ENCODE measurements at places on chromosomes 3 and 15.

DNA sequence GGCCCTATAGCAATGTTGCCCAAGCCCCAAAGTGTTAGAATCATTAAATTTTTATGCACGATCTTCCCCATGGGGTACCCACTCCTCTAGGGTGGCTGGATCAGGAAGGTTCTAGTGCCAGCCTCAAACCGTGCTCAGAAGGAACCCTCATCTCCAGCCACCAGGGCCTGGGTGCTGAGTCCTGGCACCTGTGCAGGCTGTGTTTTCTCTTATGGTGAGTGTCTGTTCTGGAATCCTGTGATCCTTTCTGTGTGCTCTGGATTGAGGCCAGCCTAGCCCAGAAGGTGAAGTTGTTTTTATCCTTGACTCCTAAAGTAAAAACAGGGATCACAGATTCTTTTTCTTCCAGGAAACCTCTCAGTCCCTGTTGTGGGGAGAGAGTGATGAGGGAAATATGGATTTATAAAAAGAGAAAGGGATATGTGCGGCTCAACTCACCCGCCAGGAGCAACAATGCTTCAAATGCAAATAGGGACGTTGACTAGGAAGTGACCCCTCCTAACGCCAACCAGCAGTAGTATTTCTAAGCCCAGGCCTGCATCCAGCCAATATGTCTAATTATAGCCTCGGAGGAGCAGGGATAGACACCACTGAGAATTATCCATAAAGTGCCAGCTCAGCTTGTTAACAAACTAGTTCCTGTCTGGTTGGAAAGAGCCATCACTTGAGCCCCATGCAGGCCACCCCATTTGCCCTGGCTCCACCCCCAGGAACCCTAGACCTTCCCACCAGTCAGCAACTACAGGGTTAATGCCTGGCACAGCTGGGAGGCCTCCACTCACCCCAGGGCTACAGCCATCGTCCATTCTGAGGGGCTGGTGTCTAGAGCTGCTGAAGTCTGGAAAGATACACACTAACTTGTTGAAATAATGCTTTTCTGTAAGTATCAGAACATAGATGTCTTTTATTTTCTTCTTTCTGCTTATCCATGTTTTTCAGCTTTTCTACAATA, 513.5 kb upstream of the PROK2 start:
- DNase-seq, result no peak

- no peak for DNase-seq
Observed at GRCh38 chr3:126441256-126441880, 34.3 kb downstream of the ZXDC start.

GRCh38 chr15:56205061-56205876, 38.4 kb downstream of the RFX7 start:
- DNase-seq, result no peak

- DNase-seq, result no peak
Observed at GRCh38 chr3:110419096-110419495, 652.5 kb upstream of the NECTIN3 start.

DNA sequence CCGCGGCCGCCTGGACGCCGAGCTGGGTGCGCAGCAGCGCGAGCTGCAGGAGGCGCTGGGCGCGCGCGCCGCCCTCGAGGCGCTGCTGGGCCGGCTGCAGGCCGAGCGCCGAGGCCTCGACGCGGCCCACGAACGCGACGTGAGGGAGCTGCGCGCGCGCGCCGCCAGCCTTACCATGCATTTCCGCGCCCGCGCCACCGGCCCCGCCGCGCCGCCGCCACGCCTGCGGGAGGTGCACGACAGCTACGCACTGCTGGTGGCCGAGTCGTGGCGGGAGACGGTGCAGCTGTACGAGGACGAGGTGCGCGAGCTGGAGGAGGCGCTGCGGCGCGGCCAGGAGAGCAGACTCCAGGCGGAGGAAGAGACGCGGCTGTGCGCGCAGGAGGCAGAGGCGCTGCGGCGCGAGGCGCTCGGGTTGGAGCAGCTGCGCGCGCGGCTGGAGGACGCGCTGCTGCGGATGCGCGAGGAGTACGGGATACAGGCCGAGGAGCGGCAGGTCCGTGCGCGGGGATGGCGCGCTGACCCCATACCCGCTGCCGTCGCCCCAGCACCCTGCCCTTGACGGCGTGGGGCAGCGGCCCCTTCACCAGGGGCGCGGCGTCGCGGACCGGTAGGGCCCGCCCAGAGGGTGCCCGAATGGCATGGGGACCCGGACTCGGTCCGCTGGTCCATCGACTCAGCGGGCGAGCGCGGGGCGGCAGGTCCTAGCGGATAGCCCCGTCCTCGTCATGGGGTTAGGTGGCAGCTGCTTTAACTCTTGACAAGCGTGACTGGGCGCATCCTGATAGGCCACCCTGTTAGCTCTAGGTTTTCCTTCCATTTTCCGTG, 848 bp downstream of the SYNM start:
- DNase-seq, result peak; percentile 9

DNA sequence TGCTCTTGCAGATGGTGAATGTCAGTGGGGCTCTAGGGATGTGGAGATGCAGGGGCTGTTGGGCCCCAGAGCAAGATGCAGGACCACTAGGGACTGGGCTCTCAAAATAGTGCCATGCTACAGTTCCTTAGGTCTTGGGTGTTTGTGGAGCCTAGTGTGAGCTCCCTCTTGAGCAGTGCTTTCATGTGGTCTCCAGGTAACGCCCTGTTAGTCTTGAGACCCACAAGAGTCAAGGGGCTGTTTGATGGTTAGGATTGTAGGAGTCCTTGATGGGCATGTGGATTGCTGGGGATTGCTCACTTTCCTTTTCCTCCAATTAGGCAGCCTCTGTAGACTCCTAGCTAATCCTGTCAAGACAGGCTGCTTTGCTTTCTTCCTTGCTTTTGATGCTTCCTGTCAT, 56.0 kb downstream of the CCDC66 start:
- DNase-seq, result no peak

DNA sequence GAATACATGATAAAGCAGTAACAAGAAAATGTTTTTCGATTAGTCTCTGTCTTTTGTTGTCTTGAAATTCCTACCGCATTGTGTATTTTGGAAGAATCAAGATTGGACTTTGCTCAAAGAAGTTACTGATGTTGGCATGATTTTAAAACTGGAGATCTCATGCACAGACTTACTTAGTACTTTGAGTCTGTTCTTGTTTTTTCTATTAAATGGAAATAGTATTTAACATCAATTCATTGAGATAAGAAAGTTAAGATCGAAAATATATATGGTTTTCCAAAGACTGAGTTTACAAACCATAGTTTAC, 2.6 kb downstream of the ABHD10 start:
- DNase-seq, result no peak

GRCh38 chr3:135452881-135453280, 512.6 kb upstream of the PPP2R3A start:
- DNase-seq, result no peak
